NK-92 treated with Interleukin-12 subunit alpha and Interleukin-12 subunit beta, amount 100 ng/mL, for 24 hours (cell line): ENCODE measurements at places on chromosomes 12 and 14.

- no peak for DNase-seq
Observed at GRCh38 chr12:101759396-101760047, 20.3 kb upstream of the SYCP3 start.

- no peak for DNase-seq
Observed at GRCh38 chr14:21069388-21070082, 569 bp upstream of the ARHGEF40 start.

DNA sequence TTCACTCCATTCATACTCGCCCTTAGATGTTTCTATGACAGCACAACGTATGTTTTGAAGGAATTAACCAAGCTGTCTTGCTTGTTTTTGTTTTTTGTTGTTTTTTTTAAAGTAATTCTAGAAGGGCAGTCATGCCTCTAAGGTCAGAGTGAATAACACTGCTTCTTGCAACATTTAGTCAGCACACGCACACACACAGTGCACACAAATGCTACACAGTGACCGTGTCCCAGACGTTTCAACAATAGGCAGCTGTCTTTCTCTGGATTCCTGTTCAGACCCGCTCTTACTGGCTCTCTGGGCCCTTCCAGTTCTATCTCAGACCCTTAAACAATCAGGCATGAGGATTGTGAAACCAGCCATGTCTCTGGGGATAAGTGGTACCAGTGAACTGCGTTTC is 351.0 kb upstream of the FKBP4 start:
- no peak for DNase-seq

GRCh38 chr12:120760349-120761254 is 35.0 kb downstream of the ACADS start:
- no peak for DNase-seq

DNA sequence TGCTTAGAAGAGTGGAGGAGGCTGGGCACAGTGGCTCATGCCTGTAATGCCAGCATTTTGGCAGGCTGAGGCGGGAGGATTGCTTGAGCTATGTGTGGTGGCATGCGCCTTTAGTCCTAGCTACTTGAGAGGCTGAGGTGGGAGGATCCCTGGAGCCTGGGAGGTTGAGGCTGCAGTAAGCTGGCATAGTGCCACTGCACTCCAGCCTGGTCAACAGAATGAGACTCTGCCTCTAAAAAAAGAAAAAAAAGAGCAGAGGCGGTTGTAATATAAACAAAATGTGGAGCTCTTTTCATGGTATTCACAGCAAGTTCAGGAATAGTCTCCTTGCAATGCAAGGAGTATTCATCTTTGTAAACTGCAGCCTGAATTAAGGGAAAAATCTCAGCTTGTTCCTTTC is 27.2 kb downstream of the ARID2 start:
- DNase-seq: no peak

GRCh38 chr14:23125933-23126524 is 7.0 kb upstream of the CEBPE start:
- DNase-seq: no peak

DNA sequence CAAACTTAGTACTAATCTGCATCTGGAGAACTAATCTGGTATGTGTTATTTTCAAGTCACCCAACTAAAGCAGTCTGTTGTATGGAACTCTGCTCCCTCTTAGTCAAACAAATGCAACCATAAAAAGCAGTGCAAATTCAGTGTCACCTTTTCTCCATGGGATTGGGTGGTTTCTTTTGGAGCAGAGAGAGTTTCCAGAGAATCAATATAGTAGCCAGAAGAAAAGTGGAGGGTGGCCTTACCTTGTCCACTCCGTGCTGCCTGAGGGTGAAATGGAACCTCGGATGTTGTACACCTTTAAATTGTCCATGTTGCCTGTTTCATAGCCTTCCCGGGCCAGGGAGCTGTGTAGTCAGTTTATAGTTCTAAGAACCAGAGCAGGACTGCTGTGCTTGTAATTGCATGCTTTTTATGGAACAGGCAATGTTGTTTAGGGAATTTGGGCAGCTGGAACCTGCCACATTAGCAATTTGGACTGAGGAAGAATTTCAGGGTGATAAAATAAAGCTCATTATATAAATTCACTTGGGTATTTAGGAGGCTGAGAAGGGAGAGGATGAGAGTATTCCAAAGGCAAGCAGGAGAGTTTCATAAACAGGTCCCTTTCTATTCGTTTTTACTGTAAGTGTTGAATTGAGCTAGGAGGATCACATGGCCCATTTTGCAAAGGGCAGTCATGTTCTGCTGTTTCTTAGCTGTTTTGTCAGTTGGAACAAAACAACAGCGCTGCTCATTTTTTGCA is 60.5 kb downstream of the CRADD start:
- no peak for DNase-seq

DNA sequence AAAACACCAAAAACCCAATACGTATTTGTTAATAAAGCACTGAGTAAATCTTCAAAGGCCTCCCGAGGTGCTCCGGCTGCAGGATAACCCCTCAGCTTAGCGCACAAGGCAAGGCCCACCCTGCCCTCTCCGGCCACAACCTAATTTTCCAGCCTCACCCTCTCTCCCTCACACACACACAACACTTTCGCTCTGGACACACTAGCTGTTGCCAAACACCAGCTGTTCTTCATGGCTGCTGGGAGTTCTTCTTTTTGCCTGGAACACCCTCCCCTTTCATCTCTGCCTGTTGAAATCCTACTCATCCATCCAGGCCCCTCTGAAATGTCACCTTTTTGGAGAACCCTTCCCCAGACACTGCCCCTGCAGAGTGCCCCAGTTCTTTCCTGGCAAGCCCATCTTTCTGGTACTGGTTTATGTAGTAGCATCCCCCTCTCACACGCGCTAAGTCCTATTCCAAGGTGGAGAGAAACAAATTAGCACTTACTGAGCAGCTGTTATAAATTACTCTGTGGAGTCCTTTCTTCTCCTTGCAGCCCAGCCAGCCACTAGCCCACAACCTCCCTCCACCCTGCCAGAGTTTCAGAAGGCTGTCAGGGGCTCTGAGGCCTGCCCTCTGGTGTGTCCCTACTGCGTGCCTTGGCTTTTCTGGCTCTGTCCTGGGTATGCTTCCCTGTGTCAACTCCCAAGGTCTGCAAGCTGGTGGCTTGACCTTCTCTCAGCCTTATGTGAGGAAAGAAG is 805 bp upstream of the CRACR2A start:
- DNase-seq: no peak

- DNase-seq: no peak
Observed at GRCh38 chr14:72651081-72651480, 242.8 kb downstream of the DPF3 start.

- no peak for DNase-seq
Observed at GRCh38 chr12:124568431-124569374, 1.3 kb upstream of the NCOR2 start.

- DNase-seq: no peak
Observed at GRCh38 chr12:68776976-68777610, 30.9 kb upstream of the MDM2 start.

GRCh38 chr12:27429606-27430005 is 16.9 kb upstream of the SMCO2 start:
- no peak for DNase-seq

GRCh38 chr12:11829764-11830194 is 180.3 kb downstream of the ETV6 start:
- no peak for DNase-seq

DNA sequence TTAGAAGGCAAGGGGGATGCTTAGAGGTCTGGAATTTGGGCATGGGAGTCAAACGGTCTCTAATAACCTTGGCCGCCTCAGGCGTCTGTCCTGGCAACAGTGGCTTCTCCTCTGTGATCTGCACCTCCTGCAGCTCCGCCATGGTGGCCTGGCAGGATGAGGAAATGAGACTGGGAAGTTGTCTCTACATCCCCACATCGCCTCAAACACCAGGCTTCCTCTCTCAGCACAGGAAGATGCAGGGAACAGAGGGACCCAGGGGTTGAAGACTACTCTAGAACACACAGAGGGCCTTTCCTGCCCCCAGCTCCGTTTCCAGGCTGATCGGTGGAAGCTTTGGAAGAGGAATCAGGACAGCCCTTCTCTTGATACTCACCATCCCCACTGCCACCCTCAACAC is 1.7 kb downstream of the NDRG2 start:
- no peak for DNase-seq

DNA sequence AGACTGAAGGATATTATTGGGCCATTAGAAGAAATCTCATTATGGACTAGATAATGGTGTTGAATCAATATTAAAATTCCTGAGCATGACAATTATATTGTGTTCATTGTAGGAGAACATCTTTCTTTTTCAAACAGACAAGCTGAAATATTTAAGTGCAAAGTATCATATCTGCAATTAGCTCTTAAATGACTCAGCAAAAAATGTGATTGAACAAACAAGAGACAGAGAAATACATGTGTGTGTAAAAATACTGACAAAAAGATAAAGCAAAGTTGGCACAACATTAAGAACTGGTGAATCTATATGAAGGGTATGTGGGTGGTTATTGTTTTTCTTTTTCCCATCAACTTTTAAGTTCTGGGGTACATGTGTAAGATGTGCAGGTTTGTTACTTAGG is 9.5 kb downstream of the CEP290 start:
- DNase-seq: no peak

DNA sequence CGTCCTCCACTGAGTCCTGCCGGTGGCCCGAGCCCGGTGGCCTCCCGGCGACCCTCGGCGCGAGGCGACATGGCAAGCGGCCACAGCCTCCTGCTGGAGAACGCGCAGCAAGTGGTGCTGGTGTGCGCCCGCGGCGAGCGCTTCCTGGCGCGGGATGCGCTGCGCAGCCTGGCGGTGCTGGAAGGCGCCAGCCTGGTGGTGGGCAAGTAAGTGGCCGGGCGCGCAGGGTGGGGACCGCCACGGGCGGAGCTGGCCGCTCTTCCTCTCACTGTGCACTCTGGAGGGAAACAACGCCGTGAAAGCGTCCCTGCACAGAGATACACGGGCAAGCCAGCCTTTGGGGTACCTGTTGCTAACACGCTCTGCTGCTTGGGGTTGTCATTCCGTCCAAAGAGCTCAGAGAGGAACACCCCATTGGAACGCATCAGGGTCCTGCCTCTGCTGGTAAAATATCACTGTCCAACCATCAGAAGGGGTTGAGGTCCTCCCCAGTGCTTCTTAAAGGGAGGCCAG is at the start of gene AMDHD1:
TSS of gene AMDHD1 (plus strand) at position 2 of the 513 bp plus-strand sequence. CDS start at position 70, 68 bp downstream.
- no peak for DNase-seq

DNA sequence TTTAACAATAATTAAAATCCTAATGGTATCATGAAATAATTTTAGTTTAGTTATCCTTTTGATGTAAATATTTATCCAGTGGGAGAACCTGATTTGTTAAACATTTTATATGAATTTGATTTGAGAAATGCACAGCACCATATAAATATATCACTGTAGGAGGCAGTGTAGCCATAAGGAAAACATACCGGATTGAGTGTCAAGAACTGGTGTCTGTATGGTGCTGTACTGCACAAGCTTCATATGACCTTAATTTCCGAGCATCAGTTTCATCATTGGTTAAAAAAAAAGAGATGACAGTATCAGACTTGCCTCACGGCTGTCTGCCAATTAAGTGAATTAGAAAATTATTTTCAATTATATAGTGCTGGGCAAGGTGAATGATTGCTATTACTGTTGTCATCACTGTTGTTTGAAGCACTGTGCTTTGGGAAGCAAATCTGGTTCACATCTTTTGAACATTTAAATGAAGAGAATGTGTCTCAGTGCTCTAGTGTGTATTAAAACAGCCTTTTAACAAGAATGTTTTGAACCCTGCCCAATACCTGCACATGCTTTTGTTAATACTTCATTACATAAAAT is 72.1 kb downstream of the TMTC2 start:
- DNase-seq: no peak

- no peak for DNase-seq
Observed at GRCh38 chr14:59532419-59532818, 44.2 kb downstream of the CCDC175 start.

GRCh38 chr12:88111074-88111652 is 30.7 kb downstream of the CEP290 start:
- DNase-seq: no peak

GRCh38 chr14:100428727-100429126 is 105.6 kb downstream of the SLC25A47 start:
- no peak for DNase-seq

GRCh38 chr14:20676072-20676471 is 8.3 kb upstream of the RNASE4 start:
- DNase-seq: no peak

DNA sequence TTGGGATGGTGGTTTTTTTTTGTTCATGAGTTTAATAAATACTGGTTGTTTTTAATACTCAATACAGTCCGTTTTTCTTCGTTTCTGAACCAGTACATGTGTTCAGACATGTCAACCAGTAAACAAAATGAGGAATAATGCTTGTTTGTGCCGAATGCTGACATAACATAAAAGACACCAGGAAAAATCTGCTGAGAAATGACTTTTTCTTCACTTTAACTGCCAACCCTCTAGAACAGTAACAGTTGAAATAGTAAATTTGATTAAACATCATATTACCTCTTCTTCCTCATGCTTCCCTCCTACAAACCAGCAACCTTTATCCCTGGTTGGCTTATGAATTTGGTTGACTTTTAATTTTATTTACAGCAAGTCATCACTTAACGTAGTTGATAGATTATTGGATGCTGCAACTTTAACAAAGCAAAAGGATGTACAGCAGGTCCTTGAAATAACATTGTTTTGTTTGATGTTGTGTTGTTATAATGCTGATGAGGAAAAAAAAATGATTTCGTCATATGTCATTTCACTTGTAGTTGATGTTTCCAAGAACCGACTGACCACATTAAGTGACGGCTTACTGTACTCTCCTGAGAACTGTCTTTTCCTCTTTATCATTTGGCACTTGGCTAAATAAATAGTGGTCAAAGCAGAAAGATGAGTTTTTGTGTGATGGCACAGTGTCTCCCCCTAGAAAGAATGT is 340.5 kb downstream of the TMTC2 start:
- no peak for DNase-seq

- no peak for DNase-seq
Observed at GRCh38 chr14:101758913-101759593, 2.5 kb upstream of the PPP2R5C start.

DNA sequence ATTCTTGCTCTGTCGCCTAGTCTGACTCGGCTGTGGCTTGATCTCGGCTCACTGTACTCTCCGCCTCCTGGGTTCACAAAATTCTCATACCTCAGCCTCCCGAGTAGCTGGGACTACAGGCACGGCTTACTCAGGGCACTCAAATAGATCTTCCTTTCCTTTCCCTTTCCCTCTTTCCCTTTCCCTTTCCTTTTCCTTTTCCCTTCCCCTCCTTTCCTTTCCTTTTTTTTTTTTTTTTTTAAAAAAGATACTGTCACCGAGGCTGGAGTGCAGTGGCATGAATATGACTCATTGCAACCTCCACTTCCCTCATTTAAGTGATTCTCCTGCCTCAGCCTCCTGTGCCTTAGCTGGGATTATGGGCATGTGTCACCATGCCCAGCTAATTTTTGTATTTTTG is 86.0 kb downstream of the AEBP2 start:
- DNase-seq: no peak

- DNase-seq: no peak
Observed at GRCh38 chr12:84341467-84342193, 571.0 kb downstream of the SLC6A15 start.

- no peak for DNase-seq
Observed at GRCh38 chr12:716506-716905, 35.9 kb upstream of the WNK1 start.

- DNase-seq: no peak
Observed at GRCh38 chr12:70028918-70029317, 203.9 kb downstream of the MYRFL start.
